ENCODE measurements at places on chromosomes 2 and 18. TPM values are rescaled to one million over a fixed set of nuclear protein-coding genes. Genes with fewer than 3 reads are reported as not detected.

The ARHGEF4 gene
- 20.9 TPM for total RNA-seq

The UGT1A8 gene
- not detected for total RNA-seq

The ANKRD62 gene
- not detected for total RNA-seq

The DOCK10 gene
- total RNA-seq, result 3.3 TPM

Measured in mesothelial cell of epicardium (in vitro differentiated cells).